ENCODE measurements at places on chromosomes 13 and 19.

DNA sequence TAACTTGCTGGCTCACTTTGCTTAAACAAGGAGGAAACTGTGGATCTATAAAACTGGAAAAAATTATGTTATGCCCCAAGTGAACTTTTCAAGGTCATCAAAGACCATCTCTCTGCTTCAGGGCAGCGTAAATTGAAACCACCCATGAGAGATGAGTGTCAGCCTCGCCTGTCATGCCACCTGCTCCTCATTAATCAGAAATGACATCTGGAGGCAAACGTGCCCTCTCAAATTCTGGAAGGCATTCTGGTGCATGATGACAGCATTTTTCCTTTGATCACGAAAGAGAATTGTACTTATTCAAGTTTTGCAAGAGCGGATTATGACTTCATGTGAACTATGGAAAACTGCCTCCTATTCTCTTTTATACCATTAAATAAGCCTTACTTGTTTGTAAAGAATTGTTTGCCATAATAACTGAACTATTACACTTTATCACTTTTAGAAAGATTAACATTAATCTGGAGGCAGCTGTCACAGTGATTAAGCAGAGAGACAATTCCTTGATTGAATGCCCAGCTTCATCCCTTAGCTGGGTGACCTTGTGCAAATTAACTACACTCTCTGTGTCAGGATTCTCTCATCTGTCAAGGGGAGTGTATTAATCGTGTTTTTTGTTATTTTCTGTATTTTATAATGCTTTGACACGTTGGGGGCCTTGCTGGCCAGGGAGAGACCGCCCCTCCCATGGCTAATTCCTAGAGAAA is 17.0 kb upstream of the SACS start:
- no peak for DNase-seq

DNA sequence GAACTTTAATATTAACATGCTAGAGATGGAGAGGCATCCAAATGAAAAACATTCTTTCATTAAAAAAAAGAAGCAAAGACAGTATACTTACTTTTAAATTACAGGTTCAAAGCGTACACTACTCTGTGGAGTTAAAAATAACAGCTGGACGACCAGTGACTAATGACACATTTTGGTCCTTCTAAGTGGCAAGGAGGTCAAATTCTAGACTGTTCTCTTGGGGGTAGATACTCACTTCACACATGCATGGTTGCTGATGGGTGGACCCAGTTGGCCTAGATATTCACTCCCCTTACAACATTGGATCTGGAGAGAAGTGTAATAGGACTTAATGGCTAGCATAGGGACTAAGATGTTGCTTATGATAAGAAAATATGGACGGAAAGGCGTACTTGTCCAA is 302.2 kb downstream of the DNAJC15 start:
- DNase-seq = no peak

- DNase-seq = no peak
Measured at GRCh38 chr13:80171096-80171495, 169.8 kb downstream of the SPRY2 start.

DNA sequence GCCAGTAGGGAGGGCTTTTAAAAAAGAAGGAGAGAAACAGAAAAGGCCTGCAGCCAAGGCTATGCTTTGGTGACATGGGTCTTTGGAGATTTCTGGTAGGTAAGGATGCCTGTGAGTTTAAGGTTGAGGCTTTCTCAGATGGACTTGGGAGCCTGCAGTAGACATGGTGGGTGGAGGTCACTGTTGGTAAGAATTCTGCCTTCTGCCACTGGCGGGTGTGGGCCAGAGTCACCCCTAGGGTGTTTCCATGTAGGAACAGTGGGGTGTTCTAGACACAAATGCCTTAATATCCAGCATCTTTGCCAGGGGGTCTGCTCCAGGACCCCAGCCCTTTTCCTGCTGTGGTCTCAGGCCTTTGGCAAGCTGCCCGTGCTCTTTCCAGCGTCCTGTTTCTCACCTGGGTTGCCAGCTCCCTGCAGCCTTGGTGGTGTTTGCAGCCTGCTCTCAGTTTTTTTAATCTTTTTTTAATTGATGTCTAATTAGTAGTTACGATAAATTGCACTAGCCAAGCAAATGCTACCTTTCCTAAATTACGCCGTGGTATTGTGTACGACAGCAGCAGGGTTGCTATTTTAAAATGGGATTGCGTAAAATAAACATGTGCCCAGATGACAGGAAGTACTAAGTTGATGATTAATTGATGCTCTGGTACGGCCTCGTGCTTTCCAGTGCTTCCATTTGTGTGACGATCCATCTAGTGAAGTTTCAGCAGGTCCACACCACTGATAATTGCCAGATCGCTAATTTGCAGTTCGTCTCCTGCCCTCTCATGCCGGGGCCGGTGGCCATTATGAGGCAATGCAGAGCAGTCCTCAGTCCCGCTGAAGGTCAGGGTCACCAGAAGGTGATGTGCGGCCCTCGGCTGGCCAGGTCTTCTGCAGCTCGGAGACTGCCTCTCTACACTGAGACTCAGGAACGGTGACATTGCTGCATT is 35.3 kb upstream of the NPAS1 start:
- no peak for DNase-seq

DNA sequence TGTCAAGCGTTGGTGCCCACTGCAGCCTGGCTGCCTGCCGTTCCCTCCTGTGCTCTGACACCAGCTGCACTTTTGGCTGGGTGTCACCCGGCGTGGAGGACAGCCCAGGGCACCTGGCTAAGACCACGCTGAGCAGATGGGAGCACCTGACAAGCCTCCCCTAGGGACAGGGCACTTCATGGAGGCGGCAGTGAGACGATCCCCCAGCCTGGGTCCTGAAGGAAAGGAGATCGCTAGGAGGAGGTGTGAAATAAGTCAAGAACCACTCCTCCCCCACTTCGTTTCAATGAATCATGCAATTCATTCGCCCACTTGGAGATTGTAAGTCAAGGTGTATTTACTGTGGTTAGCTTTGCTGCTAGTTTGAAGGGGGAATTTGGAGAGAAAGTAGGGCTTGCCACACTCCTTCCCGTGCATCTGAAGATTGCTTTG is 38.8 kb downstream of the VSTM2B start:
- no peak for DNase-seq

GRCh38 chr13:27289011-27289665 is 18.5 kb downstream of the RASL11A start:
- no peak for DNase-seq

DNA sequence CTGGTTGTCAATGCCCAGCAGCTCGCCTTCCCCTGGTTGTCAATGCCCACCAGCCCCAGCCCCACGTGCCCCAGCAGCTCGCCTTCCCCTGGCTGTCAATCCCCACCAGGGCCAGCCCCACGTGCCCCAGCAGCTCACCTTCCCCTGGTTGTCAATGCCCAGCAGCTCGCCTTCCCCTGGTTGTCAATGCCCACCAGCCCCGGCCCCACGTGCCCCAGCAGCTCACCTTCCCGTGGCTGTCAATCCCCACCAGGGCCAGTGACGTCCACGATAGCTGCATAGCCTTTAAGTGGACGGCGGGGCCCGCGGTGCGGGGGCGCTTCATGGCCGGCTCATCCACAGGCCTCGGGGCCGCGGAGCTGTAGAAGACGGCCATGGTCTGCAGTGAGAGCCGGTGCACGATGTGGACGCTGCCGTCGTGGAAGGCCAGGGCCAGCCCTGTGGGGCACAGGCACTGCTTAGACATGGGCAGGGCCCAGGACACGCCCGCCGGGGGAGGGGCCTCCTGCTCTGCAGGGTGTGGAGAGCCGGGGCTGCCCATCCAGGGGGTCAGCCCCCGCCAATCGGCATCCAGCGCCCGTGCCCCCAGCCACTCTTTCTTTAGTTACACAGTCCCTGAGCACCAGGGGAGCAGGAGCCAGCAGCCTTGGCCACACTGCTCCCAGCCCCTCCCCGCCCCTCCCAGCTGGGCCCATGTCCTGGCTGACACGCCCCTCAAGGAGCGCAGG is 13.1 kb downstream of the MED16 start:
- DNase-seq = no peak

DNA sequence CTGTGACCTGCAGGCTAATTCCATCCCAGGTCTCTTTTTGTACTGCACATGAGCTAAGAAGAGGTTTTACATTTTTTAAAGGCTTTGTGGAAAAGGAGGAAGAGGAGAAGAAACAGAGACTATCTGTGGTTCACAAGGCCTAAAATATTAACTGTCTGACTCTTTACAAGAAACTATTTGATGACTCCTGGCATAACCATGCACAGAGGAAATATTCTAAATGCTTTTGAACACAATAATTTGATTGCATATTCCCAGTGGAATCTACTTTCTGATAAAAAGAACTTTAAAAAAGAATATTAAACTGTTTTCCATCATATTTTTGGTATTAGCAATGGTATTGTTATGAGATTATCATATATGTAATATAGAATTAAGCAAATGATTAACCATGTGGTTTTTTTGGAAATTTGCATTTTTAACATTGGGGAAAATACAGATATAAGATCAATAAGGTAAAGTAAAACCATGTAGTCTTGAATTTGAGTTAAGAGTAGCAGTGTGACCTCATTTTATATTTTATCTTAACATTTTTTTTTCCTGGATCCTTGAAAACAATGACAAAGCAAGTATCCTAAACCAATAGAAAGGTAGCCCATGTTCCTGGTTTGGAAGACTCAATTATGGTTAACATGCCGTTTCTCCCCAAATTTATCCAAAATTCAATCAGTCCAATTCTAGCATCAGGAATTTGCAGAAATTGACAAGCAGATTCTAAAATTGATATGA is 251.0 kb downstream of the UQCRFS1 start:
- DNase-seq = no peak

GRCh38 chr19:3113100-3114017 is 19.2 kb downstream of the GNA11 start:
- DNase-seq = no peak

- DNase-seq = no peak
Measured at GRCh38 chr19:5309438-5310204, 31.0 kb downstream of the PTPRS start.

DNA sequence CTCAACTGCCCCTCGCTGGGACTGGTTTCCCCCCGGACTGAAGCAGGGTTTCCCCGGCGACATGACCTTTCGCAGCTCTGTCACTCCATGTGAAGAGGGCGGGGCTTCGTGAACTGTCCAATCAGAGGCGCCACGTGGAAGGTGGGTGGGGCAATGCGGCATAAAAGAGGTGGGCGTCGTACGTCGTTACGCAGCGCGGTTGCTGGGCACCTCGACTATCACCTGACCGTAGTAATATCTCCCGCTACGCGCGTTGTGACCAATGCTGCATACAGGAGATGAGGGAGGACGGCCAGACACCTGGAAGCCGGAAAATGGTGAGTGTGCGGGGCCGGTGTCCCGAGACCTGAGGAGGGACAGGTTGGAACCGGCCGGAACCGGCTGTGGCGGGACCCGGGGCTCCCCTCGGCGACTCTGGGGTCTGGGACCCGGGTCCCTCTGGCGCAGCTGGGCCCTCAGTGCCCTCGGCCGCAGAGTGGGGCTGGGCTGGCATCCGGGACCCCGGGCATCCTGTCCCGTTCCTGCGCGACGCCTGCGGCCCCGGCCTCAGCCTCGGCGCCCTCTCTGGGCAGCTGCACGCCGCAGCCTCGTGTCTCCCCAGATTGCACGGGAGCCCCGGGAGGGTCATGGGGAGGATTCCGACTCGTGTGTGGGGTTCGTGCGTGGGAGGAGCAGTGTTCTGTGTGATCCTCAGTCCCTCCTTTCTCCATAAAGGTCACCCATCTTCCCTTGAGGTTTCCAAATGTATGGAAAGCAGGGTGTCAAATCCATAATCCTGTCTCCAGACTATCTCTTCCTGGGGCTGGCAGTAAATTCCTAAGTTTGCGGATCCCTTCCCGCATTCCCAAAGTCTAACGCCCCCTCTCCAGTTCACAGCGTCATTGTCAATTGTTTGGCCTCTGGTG is 32.2 kb downstream of the ZNF136 start:
- DNase-seq = peak; percentile 64

GRCh38 chr13:39306639-39307589 is 268.7 kb downstream of the NHLRC3 start:
- DNase-seq = no peak

GRCh38 chr13:95950103-95950502 is 103.1 kb downstream of the UGGT2 start:
- DNase-seq = no peak

- DNase-seq = peak; percentile 55
Measured at GRCh38 chr19:17841810-17842662, 5.7 kb downstream of the JAK3 start.

- DNase-seq = no peak
Measured at GRCh38 chr19:19059018-19059836, 4.6 kb upstream of the SLC25A42 start.
